H9 (cell line): ENCODE measurements at places on chromosomes 2 and 18.
A peak's percentile ranks its signal among the peaks of the same experiment; 100 is the strongest.

GRCh38 chr18:25814841-25815458 lies 275.5 kb downstream of the SS18 start:
- no peak for DNase-seq
- no peaks in the 10 kb centered on the region for H3K4me1 ChIP-seq
- H3K27me3 ChIP-seq = no peaks in the 10 kb centered on the region

- H3K36me3 ChIP-seq = peaks cover 6% of the 10 kb centered on the region
- no peaks in the 10 kb centered on the region for H3K27me3 ChIP-seq
- no peak overlapping the region for H3K27ac ChIP-seq
- no peaks in the 10 kb centered on the region for H3K4me1 ChIP-seq
These were observed 1.2 kb downstream of the ASAP2 start for GRCh38 chr2:9207641-9208311.

- H3K4me3 ChIP-seq = no peak overlapping the region
- H3K4me1 ChIP-seq = peaks cover 4% of the 10 kb centered on the region; the same call in 1 of the 2 replicates
- H3K36me3 ChIP-seq = no peaks in the 10 kb centered on the region
- H3K27me3 ChIP-seq = no peaks in the 10 kb centered on the region
These were observed 26.5 kb upstream of the INO80C start for GRCh38 chr18:35524226-35524625.

- no peaks in the 10 kb centered on the region for H3K27me3 ChIP-seq
- peaks cover 2% of the 10 kb centered on the region; the same call in 1 of the 2 replicates for H3K4me1 ChIP-seq
- DNase-seq = no peak
- H3K4me3 ChIP-seq = no peak overlapping the region
- no peaks in the 10 kb centered on the region for H3K36me3 ChIP-seq
These were observed 599.1 kb downstream of the SLC4A3 start for GRCh38 chr2:220226546-220226945.

DNA sequence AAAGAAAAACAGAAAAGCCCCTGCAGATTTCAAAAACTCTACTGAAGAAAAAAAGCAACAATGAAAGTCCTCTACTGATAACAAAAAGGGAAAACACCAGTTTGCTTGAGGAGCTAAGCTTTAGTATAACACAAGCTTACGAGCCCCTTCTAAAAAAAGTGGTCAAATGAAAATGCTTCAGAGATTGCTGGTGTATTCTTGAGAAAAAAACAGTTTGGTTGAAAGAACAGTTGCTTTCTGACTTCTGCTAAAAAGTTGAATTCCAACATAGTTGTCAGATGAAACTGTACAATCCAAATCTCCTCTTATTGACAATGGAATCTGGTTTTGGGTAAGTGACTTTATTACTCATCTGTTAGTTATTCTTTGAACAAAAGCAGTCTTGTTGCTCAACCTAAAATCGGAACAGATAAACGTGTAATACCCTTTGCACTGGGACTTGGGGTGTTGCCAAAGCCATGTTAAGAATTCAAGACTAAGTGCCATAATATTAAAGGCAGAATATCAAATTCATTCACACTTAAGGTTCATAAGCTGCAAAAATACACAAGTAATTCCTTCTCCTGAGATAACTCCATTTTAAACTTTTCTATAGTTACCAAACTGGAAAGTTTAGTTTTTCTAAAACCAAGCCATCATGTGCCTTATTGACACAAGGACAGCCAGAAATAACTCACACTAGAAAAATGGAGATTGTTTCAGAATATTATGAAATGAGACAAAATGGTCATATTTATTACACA lies 45.3 kb upstream of the SPAG16 start:
- no peaks in the 10 kb centered on the region for H3K36me3 ChIP-seq
- no peak for DNase-seq
- no peaks in the 10 kb centered on the region for H3K27me3 ChIP-seq

DNA sequence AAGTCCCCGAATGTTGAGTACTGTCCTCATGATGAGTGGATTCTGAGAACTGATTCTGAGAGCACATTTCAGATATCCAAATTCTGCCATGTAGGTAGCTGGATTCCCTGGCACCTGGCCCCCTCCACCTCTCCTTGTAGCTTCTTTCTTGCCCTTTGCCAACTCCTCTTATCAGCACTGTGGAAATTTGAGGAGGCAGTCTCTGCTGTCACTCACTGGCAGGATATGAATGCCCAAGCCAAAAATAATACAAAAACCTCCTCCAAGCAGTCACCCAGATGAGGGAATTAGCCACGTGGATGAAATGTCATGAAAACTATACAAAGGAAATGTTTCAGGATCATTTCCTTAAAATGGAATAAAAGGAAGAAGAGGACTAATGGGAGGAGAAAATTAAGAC lies 276.8 kb downstream of the SETBP1 start:
- no peak for DNase-seq
- H3K4me1 ChIP-seq = no peaks in the 10 kb centered on the region
- no peaks in the 10 kb centered on the region for H3K27me3 ChIP-seq
- H3K36me3 ChIP-seq = no peaks in the 10 kb centered on the region
- H3K27ac ChIP-seq = no peak overlapping the region

GRCh38 chr2:20568501-20569463 lies 82.1 kb downstream of the HS1BP3 start:
- DNase-seq = no peak
- no peak overlapping the region for H3K4me3 ChIP-seq
- no peak overlapping the region for H3K27ac ChIP-seq
- no peaks in the 10 kb centered on the region; the same call in 1 of the 2 replicates for H3K4me1 ChIP-seq

DNA sequence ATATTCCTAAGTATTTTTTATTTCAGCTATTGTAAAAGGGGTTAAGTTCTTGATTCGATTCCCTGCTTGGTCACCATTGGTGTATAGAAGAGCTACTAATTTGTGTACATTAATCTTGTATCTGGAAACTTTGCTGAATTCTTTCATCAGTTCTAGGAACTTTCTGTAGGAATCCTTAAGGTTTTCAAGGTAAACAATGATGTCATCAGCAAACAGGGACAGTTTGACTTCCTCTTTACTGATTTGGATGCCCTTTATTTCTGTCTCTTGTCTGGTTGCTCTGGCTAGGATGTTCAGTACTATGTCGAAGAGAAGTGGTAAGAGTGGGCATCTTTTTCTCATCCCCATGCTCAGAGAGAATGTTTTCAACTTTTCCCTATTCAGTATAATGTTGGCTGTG lies 252.7 kb downstream of the NR4A2 start:
- H3K4me3 ChIP-seq = no peak overlapping the region
- no peaks in the 10 kb centered on the region for H3K27me3 ChIP-seq
- no peak for DNase-seq
- H3K36me3 ChIP-seq = peaks cover 37% of the 10 kb centered on the region
- no peaks in the 10 kb centered on the region for H3K4me1 ChIP-seq
- H3K27ac ChIP-seq = no peak overlapping the region

DNA sequence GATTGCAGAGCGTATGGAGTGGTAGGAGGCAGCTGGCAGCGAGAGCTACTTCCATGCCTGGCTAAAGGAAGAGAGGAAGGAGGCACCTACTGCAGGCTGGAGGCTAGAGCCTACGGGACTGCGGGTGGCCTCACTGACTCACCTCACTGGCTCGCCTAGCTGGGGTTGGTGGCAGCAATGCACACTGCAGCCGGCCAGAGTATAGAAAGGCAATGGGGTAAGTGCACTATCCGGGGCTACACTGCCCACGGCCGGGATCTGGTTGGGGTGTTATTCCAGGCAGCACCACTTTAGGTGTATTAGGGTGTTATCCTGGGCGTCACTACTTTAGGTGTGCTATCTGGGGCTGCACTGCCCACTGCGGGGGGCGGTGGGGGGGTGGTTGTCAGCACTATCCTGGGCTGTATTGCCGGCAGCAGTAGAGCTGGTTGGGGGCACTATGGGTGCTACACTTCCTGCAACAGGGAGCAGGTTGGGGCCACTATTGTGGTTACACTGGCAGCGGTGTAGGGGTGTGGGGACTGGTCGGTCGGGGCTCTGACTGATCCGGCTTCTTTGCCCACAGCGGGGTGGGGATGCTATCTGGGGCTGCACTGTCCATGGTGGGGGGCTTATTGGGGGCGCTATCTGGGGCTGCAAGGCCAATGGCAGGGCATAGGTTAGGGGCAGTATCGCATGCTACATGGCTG lies 33.3 kb upstream of the ANKRD62 start:
- no peaks in the 10 kb centered on the region for H3K4me1 ChIP-seq
- DNase-seq = no peak
- H3K36me3 ChIP-seq = no peaks in the 10 kb centered on the region
- no peak overlapping the region for H3K4me3 ChIP-seq

DNA sequence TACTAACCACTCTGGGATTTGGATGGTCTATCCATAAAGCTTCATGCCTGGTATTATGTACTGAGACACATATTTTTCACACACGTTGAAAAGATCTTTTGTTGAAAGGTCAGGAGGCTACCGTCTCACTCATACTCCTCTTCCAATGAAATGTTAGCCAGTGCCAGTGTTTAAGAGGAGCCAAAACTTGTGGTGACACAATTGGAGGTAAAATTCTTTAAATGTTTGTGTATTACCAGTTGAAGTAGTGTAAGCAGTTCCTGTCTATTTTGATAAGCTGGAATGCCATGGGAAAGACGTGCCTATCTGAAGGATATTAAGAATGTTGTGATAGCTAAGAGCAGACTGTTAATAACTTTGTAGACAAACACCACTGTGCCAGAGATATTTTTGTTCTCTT lies 32.1 kb downstream of the MARCHF7 start:
- peaks cover 39% of the 10 kb centered on the region for H3K36me3 ChIP-seq
- no peak overlapping the region for H3K4me3 ChIP-seq
- no peaks in the 10 kb centered on the region for H3K27me3 ChIP-seq
- H3K4me1 ChIP-seq = no peaks in the 10 kb centered on the region
- no peak for DNase-seq

GRCh38 chr2:181404472-181404871 lies 52.7 kb upstream of the ITGA4 start:
- H3K4me1 ChIP-seq = no peaks in the 10 kb centered on the region
- DNase-seq = no peak
- H3K36me3 ChIP-seq = no peaks in the 10 kb centered on the region
- no peaks in the 10 kb centered on the region; the same call in 1 of the 2 replicates for H3K27me3 ChIP-seq
- no peak overlapping the region for H3K4me3 ChIP-seq

- H3K27me3 ChIP-seq = no peaks in the 10 kb centered on the region
- no peak overlapping the region for H3K4me3 ChIP-seq
- H3K36me3 ChIP-seq = no peaks in the 10 kb centered on the region
- DNase-seq = no peak
- no peaks in the 10 kb centered on the region for H3K4me1 ChIP-seq
These were observed 143.0 kb downstream of the TANC1 start for GRCh38 chr2:159111346-159111927.

DNA sequence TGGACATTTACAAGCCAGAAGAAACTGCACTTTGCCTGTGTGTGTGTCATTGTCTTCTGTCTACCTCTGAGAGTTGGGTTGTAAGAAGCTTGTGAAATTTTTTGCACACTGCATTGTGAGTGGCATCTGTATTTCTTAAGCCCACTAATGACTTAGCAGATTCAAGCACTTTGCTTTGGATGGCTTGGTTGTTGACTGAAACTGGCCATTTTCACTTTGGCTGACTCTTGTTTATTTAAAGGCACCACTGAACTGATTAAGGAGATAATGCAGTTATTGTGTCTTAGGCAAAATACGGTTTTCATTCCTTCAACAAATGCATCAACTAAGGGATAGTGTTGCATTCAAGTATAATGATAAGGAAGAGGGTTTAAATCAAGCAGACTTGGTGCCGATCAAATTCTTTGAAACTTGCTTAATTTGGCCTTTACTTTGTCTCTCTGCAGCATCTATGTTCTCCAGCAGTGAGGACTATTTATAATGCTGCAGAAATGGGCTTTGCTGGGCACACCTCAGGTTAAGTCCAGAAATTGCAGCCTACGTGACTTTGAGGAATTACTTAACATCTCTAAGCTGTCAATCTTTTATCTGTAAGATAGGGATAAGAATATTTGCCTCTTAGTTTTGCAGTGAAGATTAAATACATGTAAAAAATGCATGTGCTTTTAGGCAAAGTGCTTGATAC lies 142.0 kb downstream of the CCDC85A start:
- no peaks in the 10 kb centered on the region; the same call in 1 of the 2 replicates for H3K4me1 ChIP-seq
- no peaks in the 10 kb centered on the region for H3K27me3 ChIP-seq
- no peak for DNase-seq

DNA sequence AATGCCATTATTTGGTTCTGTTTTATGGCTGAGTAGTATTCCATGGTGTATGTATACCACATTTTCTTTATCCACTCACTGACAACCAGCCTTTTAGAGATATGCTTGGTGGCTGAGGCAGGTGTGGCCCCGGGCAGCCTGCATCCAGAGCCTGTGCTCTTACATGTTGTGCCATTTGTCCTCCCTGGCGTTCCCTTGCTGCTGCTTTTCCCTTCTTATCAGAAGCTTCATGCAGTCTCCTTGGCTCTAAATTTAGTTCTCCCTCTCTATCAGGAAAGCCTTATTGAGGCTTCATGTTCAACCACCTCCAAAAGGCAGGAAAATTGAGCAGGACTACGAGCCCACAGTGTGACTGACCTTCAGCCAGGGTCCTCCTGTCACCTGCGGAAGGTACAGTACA lies 131.7 kb upstream of the ITGA6 start:
- peaks cover 9% of the 10 kb centered on the region; the same call in 1 of the 2 replicates for H3K36me3 ChIP-seq
- no peak overlapping the region for H3K27ac ChIP-seq
- peaks cover 8% of the 10 kb centered on the region for H3K4me1 ChIP-seq
- peak overlapping the region; percentile 45; the same call in 1 of the 3 replicates for H3K4me3 ChIP-seq

- no peak overlapping the region for H3K4me3 ChIP-seq
- no peaks in the 10 kb centered on the region for H3K27me3 ChIP-seq
- DNase-seq = no peak
- H3K27ac ChIP-seq = no peak overlapping the region
- no peaks in the 10 kb centered on the region for H3K36me3 ChIP-seq
- no peaks in the 10 kb centered on the region for H3K4me1 ChIP-seq
These were observed 458.3 kb upstream of the SLC14A2 start for GRCh38 chr18:45156946-45157345.

GRCh38 chr18:32418148-32418547 lies 52.5 kb downstream of the GAREM1 start:
- H3K4me3 ChIP-seq = no peak overlapping the region
- no peaks in the 10 kb centered on the region for H3K27me3 ChIP-seq
- no peak for DNase-seq
- no peaks in the 10 kb centered on the region for H3K36me3 ChIP-seq
- no peaks in the 10 kb centered on the region; the same call in 1 of the 2 replicates for H3K4me1 ChIP-seq

DNA sequence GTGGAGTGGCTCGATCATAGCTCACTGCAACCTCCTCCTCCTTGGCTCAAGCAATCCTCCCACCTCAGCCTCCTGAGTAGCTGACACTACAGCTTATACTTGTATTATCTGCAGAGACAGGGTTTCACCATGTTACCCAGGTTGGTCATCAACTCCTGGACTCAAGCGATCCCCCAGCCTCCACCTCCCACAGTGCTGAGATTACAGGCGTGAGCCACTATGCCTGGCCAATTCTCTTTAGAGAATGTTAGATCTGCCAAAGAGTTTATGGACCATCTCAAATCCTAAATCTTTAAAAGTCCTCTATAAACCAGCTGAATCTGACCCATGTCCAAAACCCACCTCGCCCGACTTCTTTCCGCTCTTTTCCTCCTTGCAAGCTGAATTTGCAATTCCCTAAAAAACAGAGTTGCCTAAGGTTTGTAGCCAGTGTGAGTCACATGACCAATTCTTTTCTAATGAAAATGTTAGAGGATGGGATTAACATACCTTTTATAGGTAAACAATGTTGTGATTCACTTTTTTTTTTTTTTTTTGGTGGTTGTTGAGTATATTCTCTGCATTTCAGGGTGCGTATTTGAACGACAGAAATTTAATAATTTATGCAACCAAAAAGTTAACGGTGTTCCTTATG lies 2.4 kb upstream of the PMAIP1 start:
- peak overlapping the region; percentile 83 for H3K27ac ChIP-seq
- H3K4me1 ChIP-seq = peaks cover 3% of the 10 kb centered on the region
- peak; percentile 48 for DNase-seq
- peak overlapping the region; percentile 73 for H3K4me3 ChIP-seq
